Anterior cingulate cortex (tissue), 58 donors: ENCODE measurements at places on chromosomes 11 and 22.

GRCh38 chr22:49196046-49196511 lies 631.6 kb downstream of the BRD1 start:
- no peak for DNase-seq

GRCh38 chr11:86193297-86194095 lies 51.1 kb upstream of the EED start:
- peak; percentile 15 for DNase-seq

DNA sequence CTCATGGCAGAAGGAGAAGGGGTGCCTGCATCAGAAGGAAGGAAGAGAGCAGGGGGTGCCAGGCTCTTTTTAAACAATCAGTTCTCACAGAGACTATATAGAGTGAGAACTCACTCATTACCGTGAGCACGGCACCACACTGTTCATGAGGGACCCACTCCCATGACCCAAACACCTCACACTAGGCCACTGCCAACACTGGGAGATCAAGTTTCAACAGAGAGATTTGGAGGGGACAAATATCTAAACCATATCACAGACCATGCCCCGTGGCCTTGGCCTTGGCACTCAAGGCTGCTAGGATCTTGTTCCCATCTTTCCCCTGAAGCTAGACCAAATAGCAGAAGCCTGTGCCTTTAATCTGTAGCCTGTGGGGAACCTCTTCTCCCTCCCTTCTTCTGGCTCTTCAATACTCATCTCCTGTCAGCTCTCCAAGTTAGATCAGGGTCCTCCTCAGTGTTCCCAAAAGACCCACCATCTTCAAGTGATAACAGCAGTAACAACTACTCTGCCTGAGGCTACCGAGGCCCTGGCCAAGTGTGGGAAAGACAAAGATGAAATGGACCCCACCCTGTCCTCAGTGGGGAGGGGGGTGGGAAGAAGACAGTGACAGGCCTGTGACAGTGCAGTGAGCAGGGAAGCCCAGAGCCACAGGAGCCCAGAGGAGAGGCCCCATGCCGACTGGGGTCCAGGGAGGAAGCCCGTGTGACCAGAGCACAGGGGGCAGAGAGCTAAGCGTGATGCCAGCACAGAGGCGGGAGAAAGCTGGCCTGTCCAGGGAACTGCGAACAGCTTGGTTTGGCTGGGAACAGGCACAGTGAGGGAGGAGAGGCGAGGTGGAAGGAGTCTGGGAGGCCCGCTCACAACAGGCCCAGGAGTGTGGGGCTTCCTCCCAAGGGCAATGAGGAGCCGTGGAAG lies 72.6 kb downstream of the MYO7A start:
- DNase-seq = no peak

GRCh38 chr11:122874991-122875390 lies 7.6 kb upstream of the JHY start:
- DNase-seq = no peak

DNA sequence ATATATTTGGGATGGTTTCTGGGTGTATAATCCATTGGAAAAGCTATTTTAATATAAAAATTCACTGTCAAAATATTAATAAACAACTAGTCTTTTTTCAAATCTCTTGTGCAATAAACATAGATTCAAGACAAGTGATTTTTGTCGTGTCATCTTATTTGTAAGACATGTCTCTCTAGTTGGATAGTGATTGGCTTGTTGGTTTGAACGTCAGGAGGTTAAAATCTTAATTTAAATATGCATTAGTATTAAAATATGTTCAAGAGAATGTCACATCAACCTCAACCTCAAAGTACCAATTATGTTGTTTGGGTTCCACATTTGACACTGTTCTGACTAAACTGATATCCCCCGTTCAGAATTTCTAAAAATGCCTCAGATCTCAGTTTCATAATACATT lies 287.6 kb downstream of the CASP12 start:
- DNase-seq = no peak

GRCh38 chr11:77129842-77130756 lies 2.1 kb downstream of the MYO7A start:
- no peak for DNase-seq

- no peak for DNase-seq
Observed at GRCh38 chr11:130042093-130042591, 27.6 kb upstream of the APLP2 start.

DNA sequence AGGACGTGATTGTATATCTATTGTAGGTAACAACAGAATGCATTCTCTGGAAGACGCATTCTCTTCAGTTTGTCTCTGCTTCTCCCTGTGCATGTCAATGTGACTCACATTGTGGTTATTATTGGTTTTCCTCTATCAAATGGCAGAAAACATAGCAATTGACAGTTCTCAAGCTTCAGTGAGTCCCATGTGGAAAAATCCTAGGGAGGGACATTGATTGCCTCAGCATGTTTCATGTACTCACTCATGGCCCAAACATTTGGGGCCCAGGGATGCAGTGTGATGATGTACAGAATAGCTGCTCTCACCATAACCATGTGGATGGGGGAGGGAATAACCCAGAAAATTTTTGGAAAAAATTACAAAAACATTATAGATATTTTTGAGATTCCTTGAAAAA lies 9.3 kb upstream of the ARL14EP start:
- DNase-seq = no peak

DNA sequence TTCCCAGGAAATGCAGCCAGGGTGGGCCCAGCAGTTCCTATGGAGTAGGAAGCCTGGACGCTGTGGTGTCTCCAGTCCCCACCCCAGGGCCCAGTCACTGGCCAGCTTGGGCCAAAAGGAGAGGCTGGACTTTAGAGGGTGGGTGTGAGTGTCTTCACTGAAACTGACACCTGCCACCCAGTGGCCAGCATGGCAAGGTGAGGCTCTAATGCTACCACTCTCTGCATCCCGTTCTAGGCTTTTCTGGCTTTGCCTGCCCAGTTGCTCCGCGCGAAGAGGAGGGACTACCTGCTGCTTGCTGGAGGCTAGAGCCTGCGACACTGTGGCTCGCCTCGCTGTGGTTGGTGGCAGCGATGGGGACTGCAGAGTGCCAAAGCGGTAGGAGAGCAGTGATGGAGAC lies 35.4 kb downstream of the C22orf42 start:
- no peak for DNase-seq

GRCh38 chr22:36590441-36591056 lies 61.6 kb upstream of the EIF3D start:
- DNase-seq = no peak

GRCh38 chr11:69983571-69983877 lies 94.6 kb upstream of the ANO1 start:
- DNase-seq = no peak

DNA sequence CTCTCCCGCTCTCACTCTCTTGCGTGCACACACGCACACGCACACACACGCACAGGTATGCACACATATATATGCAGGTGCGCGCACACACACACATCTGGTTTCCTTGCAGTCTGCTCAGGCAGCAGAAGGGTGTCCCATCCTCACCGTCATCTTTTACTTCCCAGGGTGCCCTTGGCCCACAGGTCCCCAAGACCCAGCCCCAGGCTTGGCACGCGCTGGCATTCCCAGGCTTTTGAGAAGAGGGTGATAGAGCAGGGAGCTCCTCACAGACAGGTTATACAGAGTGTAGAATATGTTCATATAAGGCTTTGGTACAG lies 52.0 kb upstream of the SPATA19 start:
- no peak for DNase-seq

DNA sequence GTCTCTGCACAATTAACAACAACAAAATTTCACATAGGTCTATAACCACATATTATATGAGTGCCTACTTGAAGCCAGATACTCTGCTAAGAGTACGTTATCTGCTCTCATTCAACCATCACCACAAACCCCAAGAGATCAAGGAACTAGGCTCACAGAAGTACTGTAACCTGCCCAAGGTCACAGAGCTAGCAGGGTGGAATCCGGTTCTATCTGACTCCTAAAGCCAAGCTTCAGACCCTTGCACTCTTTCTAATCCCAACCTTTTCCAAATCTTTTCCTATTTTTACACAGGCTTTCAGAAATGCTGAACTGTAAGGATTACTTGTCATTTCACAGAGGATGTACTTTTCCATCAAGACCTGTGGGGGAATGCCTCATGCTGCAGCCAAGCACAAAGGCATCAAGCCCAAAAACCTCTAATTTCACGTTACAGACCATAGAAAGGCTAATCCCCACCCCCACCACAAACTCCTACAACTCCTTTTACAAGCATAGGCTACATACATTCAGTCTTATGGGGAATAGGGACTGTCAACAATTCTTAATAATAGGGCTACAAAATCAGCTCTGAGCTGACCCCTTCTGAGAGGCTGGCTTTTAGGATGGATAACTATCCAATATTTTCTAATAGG lies 927 bp downstream of the PRCP start:
- no peak for DNase-seq

DNA sequence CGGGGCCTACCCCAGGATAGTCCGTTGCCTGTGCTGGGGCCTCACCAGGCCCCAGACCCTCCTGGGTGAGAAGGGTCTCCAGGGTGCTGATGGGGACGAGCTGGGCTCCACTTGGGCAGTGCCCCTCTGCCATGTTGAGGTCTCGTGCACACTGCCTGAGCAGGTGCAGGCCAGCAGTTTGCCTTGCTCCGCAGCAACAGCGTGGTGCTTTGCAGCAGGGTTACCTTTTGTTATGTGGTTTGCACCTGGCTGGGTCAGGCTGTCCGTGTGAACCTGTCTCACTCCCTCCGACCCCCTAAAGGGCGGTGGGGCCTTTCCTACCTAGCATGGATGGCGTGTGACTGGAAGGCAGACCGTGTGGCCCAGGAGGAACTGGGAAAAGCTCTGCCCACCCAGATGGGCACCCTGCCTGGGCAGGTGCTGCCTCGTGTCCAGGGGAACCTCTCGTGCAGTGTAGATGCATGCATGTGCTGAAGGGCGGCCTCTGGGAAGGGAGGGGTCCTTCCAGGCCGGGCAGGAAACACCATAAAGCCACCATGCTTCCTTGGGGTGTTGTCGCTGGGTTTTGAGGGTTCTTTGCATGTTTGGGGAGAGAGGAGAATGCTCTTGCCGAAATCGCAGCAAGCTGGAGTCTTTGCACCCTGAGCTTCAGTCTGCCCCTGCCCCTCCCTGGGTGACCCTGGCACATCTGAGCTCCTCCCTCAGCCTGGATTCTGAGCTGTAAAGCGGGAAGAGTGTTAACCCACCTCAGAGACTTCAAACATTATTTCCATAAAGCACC lies 75.4 kb upstream of the PPARA start:
- no peak for DNase-seq

DNA sequence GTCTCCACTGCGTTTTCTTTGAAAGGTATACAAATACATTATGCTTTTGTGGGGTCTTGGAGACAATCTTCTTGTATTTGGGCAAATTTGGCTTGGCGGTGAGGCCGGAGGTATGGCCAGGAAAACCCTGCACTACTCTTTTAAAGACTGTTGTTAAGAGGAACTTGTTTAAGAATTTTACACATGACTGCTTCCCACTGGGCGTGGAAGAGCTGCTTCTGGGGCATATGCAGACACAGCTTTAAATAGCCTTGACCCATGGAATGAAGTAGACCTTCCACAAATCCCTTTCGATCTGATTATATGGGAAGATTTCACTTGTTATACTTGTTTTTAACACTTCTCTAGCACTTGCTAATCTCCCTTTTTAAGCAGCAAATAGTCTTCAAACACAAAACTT lies 453.6 kb downstream of the MN1 start:
- DNase-seq = no peak

GRCh38 chr22:45917146-45917545 lies 59.8 kb downstream of the WNT7B start:
- DNase-seq = no peak

DNA sequence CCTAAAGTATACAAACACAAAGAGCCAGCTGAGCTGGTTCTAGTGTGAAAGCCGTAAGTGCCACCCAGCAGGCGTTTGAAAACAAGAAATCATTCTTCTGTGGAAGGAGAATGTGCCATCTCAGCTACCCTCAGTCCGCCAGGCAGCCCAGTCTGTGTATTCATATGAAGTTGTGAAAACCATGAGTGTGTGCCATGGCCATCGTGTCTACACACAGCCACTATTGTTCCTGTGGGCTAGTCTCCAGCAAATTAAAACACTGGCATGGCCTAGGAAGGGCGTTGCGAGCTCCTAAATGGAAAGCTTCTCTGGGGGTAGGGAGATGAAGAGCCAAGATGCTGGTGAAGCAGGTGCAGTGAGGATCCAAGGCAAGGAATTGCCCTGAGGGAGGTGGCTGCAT lies 51.5 kb upstream of the HORMAD2 start:
- peak; percentile 60 for DNase-seq

GRCh38 chr22:43203471-43203981 lies 16.6 kb upstream of the TTLL12 start:
- DNase-seq = no peak

GRCh38 chr11:69267395-69267805 lies 26.6 kb upstream of the MYEOV start:
- no peak for DNase-seq

GRCh38 chr11:120446802-120447201 lies 64.7 kb upstream of the GRIK4 start:
- DNase-seq = no peak

DNA sequence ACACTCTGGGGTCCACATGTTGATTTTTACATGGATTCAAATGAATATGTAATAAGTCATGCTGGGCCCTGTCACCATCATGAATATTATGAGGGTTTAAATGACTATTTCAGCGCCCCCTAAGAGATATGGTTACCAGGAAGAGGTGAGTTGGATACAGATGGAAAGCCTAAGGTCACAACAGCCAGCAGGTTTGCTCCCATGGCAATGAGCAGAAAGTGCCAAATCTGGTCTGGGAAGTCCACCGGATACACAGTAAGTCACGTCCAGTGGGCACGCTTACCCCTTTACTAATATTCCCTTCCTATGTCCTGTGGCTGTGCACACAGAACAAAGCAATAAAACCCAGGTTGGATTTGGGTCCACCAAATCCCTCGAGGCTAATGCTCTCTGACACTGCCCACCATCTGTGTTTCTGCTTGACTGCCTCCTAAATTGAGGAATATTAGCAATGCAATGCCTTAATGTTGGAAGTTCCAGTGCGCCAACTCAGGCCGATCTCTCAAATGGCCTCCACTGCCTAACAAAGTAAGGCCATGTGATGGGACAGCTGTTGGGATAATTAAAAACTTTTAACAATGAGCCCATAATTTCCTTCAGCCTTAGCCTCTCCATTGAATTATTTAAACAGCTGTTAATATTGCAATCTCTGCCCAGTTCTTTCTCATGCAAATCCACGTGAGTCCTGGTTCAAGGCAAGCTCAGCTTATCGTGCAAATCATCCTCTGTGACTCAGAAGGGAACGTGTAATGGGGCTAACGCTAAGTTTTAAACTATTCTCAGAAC lies 97.6 kb downstream of the SLC1A2 start:
- no peak for DNase-seq

DNA sequence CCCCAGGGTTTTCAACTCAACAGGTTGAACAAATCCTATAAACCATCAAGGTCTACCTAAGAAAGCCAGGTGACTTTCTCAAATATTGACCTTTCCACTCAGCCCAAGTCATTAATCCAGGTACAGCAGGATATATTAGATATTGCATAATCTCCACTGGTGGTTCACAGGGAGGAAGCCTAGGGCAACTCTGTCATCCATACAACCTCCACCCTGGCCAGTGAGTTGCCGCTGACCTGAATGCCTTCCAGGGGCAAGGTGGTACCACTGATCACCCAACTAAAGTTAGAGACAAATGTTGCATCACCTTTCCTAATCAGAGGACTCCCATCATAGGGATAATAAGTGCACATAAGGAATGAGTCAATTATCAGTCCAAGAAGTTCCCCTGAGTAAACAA lies 22.9 kb downstream of the GUCD1 start:
- no peak for DNase-seq

- DNase-seq = no peak
Observed at GRCh38 chr11:126102436-126102981, 39.8 kb upstream of the CDON start.
